ENCODE measurements at places on chromosomes 16 and 17.

GRCh38 chr16:19450186-19450585 is 32.5 kb downstream of the TMC5 start:
- DNase-seq = no peak

- DNase-seq = peak; percentile 68
These were observed 17.9 kb downstream of the UTP4 start for GRCh38 chr16:69150146-69150865.

GRCh38 chr16:29727452-29727851 is 18.3 kb downstream of the C16orf54 start:
- no peak for DNase-seq

GRCh38 chr17:73343739-73344454 is 32.1 kb upstream of the CDC42EP4 start:
- no peak for DNase-seq

- DNase-seq = no peak
These were observed 235.1 kb downstream of the ZNF423 start for GRCh38 chr16:49620869-49621240.

GRCh38 chr16:48164907-48165715 is 9.3 kb upstream of the ABCC12 start:
- DNase-seq = peak; percentile 73

DNA sequence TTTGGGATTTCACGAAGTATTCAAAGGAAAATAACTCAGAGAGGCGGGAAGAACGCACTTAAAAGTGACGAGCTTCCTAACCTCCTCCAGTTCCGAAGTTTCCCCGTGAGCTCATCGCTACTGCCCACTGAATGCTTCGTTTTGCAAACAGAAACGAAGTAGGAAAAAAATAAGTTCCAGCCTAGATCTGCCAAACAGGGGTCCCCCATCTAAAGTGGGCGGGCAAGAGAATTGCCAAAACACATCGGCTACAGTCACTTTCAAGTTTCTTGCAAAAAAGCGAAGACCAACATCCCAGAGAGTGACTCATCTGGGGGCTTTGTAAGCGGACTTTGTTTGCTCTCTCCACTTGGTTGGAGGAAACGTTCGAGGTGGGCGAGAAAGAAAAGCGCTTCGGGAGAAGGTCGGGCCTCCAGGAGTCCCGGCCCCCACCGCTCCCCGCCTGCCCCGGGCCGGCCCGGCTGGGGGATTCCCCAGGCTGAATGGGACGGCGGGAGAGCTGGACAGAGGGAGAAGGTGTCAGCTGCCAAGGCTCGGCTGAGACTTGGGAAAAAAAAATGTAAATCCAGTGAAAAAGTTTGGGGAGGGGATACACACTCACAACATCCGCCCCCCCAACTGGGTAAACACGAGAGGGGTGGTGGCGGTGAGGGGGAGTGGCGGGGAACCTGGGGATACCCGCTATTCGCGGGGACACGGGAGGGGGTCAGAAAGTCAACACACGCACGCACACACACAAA is 1.0 kb downstream of the VEZF1 start:
- DNase-seq = peak; percentile 48

DNA sequence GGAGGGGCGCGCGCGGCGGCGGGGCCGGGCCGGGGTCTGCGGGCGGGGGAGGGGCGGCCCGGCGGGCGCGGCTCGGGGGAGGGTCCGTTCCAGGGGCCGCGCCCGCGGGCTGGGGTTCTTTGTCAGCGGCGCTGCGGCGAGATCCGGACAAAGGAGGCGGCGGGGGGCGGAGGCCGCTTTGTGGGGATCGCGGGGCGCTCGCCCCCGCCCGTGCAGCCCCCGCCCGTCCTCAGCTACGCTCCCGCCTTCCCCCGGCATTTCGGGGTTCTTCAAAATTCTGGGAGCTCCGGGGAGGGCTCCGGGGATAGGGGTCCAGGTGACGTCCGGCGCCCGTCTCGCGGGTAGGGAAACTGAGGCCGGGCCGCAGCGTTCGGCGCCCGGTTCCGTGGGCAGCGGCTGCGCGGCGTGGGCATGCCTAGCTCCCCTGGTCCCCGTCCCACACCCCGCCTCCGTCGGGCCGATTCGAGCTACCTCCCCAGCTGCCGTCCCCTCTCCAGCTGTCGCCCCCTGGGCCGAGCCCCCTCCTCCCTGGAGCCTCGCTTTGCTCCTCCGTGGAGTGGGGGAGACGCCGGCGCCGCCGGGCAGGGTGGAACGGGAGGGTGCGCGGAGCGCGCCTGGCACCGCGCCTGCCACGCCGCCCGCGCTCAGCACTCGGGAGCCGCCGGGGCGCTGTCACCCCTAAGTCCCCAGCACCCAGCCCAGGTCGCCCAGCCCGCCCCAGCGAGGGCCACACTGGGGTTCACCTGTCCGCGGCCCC is 546 bp downstream of the SNN start:
- peak; percentile 58 for DNase-seq

- no peak for DNase-seq
These were observed 25.1 kb upstream of the MED13 start for GRCh38 chr17:62090021-62090824.

- DNase-seq = no peak
These were observed 104.3 kb upstream of the PSMD7 start for GRCh38 chr16:74192281-74192797.

Measured in CD4-positive, alpha-beta T cell treated with Interleukin-17A for 4 hours (primary cell).